ENCODE measurements at places on chromosomes 6 and 20. TPM values are rescaled to one million over a fixed set of nuclear protein-coding genes. Genes with fewer than 3 reads are reported as not detected.

Gene GPX5
- total RNA-seq: not detected

Gene SLC22A7
- not detected for total RNA-seq

Gene LY6G5C
- 3.3 TPM for total RNA-seq

Gene MYCT1
- total RNA-seq: 122 TPM

Gene ZC2HC1B
- total RNA-seq: not detected

Gene MCHR2
- total RNA-seq: not detected

Gene PRSS35
- not detected for total RNA-seq

Gene ADGRB3
- not detected for total RNA-seq

Gene ENPP5
- not detected for total RNA-seq

Gene CYP21A2
- total RNA-seq: not detected

Gene ISM1
- total RNA-seq: 3.6 TPM

Gene C20orf204
- 0.44 TPM for total RNA-seq

Data from mammary microvascular endothelial cell (primary cell).